ENCODE measurements at places on chromosomes 13 and 19. TPM values are rescaled to one million over a fixed set of nuclear protein-coding genes. Genes with fewer than 3 reads are reported as not detected.

- DNase-seq = no peak
Observed at GRCh38 chr19:43465468-43466120, at the start of gene LYPD3. Gene LYPD3, minus strand, starts transcription at chr19:43465608. Its CDS starts 37 bp downstream, at chr19:43465571.

DNA sequence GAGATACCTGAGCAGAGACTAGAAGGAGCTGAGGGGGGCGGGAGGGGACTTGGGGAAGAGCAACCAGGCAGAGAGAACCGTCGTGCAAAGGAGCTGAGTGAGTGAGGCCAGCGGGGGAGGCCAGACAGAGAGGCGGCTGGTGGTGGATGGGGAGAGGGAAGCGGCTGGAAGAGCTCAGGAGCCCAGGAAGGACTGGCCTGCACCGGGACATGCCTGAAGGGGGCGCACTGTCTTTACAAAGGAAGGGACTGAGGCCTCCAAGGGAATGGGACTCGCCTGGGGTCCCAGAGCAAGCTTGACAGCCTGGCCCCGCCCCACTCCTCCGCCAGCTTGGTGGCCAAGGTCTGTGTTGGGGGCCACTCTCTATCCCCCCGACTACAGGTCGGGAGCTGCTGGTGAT is 14.9 kb downstream of the ONECUT3 start:
- DNase-seq = no peak

GRCh38 chr19:4016486-4016885 is 8.9 kb downstream of the PIAS4 start:
- no peak for DNase-seq

GRCh38 chr19:13834244-13835069 is 39.2 kb downstream of the ZSWIM4 start:
- DNase-seq = no peak

- DNase-seq = no peak
Observed at GRCh38 chr19:6044056-6044805, 66.1 kb downstream of the RFX2 start.

GRCh38 chr19:5156231-5156986 is 184.2 kb downstream of the PTPRS start:
- peak; percentile 52 for DNase-seq

DNA sequence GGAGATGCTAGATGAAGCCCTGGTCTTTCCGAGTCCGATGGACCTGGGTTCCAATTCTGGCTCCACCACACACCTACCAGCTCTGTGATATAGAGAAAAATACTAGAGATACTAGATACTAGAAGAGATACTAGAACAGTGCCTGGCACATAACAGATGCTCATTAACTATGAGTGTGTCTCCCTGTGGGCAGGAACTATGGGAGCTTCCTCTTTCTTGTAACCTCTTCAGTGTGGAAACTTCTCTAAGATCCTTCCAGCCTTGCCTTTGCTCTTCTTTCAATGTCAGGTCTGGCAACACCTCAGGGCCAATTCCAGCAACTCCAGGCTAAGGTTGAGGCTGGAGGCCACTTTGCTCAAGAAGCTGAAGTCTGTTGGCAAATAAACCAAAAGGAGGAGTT is 143.9 kb downstream of the KATNAL1 start:
- no peak for DNase-seq

DNA sequence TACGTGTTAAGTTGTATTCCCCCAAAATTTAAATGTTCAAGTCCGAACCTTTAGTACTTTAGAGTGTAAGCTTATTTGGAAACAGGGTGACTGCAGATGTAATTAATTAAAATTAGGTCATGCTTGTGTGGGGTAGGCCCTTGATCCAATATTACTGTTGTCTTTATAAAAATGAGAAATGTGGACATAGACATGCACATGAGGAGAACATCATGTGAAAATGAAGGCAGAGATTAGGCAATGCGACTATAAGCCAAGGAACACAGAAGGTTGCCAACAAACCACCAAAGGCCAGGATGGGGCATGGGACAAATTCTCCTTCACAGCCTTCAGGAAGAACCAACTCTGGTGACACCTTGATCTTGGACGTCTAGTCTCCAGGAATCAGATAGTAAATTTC is 1698.4 kb upstream of the SLC10A2 start:
- DNase-seq = no peak

DNA sequence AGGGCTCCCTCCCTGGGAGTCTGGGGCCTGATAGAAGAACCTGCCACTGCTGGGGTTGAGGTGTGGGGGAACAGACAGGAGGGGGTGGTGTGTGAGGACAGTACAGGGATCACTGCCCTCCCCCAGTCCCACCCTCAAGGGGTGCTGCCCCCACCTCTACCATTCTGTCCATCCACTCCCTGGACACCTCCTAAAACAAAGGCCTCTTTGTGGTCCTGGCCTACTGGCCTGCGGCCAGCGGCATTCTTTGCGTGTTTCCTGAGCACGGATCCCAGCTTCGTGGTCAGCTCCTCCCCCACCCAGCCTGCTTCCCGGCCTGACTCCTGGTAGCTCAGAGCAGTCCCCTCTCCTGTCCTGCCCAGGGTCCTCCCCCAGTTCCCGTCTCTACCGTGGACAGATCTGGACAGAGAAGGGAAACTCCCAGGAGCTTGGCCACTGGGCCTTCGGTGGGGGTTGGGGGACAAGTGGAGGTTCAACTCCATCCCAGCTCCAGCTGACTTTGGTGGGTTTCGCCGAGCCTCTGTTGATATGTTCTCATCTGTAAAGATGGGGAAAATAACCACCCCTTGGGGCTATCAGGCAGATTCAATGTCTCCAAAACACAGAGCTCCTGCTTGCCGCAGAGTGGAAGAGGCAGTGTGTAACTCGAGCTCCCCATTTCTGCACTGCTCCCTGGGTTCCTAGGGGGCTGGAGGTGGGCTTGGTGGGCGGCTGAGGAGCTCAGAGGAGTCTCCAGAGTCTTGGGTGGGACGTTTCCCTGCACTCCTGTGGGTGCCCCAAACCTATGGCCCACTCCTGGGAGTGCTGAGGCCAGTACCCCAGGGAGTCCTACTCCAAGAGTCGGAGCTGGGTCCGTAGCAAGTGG is 48.7 kb downstream of the LYL1 start:
- DNase-seq = peak; percentile 92

- DNase-seq = no peak
Observed at GRCh38 chr19:33226550-33227241, 1.0 kb upstream of the SLC7A10 start.

GRCh38 chr19:31718032-31718431 is 368.8 kb upstream of the TSHZ3 start:
- no peak for DNase-seq

- DNase-seq = no peak
Observed at GRCh38 chr13:98880677-98881076, 97.2 kb downstream of the DOCK9 start.

DNA sequence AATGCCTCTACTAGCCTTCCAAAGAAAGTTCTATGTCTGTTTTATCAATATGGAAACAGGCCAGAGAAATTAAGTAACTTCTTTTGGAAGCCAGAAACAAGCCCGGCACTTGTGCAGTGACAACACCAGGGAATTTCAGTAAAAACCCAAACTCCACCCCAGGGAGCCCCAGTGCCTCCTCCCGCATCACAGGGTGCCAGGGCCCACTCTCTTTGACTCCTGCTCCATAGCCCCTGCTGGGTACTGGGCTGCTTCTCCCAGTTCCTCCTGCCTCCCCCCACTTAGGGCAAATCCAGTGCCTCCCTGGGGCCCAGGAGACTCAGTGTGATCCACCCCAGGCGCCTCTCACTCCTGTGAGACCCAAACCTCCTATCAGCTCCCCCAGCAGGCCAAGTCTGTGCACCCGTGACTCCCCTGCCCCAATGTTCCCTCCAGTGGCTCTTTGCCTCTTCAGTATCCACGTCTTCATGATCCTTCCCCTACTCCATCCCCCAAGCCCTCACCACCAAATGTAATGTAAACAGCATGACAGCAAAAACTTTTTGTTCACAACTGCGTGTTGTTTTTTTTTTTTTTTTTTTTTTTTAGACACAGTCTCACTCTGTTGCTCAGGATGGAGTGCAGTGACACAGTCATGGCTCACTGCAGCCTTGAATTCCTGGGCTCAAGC is 2.3 kb upstream of the FFAR3 start:
- DNase-seq = no peak

DNA sequence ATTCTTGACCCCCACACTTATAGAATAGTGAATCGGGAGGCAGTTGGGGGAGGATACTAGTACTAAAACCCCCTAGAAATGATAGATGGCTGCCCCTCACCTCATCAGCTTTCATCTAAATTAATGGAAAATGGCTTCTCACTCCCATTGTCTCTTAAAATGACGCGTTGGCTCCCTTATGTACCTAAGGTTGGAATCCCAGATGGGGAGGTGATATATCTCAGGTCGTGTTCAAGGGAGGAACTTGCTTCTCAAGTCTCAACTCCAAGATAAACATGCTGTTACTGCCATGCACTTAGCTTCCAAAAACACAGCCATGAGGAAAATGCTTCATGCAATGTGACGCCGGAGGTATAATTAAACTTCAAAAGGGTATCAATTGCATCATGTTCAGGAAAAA is 18.8 kb upstream of the UBE2L5 start:
- DNase-seq = no peak

DNA sequence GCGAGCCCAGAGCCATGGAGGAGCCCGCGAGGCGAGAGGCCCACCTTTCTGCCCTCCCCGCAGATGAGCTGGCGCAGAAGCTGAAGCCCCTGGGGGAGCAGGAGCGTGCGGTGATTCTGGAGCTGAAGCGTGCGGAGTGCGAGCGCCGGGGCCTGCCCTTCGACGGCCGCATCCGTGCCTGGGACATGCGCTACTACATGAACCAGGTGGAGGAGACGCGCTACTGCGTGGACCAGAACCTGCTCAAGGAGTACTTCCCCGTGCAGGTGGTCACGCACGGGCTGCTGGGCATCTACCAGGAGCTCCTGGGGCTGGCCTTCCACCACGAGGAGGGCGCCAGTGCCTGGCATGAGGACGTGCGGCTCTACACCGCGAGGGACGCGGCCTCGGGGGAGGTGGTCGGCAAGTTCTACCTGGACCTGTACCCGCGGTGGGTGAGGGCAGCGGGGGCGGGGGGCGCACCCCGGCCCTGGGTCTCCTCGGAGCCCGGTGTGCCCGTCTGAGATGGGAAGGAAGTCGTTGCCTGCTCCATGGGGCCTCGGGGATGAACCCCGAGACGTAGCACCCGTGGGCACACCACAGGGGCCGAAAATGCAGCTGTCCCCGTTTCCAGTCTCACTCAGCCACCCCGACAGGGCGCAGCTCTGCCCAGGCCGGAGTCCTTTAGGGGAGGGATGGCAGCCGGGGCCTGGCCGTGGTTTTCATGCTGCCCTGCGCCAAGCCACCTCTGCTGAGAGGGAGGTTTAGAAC is 12.1 kb upstream of the ZNF554 start:
- DNase-seq = no peak

DNA sequence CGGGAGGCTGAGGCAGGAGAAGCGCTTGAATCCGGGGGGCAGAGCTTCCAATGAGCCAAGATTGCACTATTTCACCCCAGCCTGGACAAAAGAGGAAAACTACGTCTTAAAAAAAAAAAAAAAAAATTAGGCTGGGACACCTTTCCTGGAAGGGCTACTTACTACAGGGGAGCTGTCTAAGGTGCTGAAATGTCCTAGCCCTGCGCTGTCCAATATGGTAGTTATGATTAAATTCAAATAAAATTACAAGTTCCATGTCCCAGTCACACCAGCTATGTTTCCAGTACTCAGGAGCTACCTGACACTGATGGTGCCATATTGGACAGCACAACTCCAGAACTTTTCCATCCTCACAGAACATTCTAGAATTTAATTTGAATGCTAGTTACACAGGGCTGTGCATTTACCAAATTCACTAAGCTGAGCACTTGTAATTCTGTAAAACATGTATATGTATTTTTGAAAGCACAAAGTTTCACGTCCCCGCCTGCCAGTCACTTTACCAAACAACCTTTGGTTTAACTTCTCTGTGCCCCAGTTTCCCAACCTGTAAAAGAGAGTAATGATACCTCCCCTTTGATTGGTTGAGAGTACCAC is 9.2 kb upstream of the ZSCAN22 start:
- DNase-seq = peak; percentile 51

The FAM124A gene
- 1.2 TPM for polyA plus RNA-seq

The ZNF90 gene
- polyA plus RNA-seq = 5.5 TPM

The NTF4 gene
- polyA plus RNA-seq = 3.3 TPM

The JSRP1 gene
- polyA plus RNA-seq = 107 TPM

The TIMM29 gene
- polyA plus RNA-seq = 19.3 TPM

The CEACAM16 gene
- polyA plus RNA-seq = 0.66 TPM

The COG3 gene
- polyA plus RNA-seq = 22.9 TPM

The CEACAM6 gene
- 0.45 TPM for polyA plus RNA-seq

The IRGC gene
- not detected for polyA plus RNA-seq

The OR4F17 gene
- not detected for polyA plus RNA-seq
